ENCODE measurements at places on chromosomes 16 and 17. TPM values are rescaled to one million over a fixed set of nuclear protein-coding genes. Genes with fewer than 3 reads are reported as not detected.

Gene SOX9
- total RNA-seq: 19.6 TPM

Gene CDH1
- not detected for total RNA-seq

Gene MRPS7
- total RNA-seq: 110 TPM

Gene C16orf74
- 1.2 TPM for total RNA-seq

Gene KLHL10
- 0.33 TPM for total RNA-seq

Gene KRTAP4-4
- not detected for total RNA-seq

Gene SSTR5
- total RNA-seq: 27.6 TPM

Gene BAIAP3
- 1.8 TPM for total RNA-seq

Gene EVI2A
- 3.3 TPM for total RNA-seq

All from right cardiac atrium (tissue), 5 donors.